ENCODE measurements at places on chromosomes 13 and 19.

DNA sequence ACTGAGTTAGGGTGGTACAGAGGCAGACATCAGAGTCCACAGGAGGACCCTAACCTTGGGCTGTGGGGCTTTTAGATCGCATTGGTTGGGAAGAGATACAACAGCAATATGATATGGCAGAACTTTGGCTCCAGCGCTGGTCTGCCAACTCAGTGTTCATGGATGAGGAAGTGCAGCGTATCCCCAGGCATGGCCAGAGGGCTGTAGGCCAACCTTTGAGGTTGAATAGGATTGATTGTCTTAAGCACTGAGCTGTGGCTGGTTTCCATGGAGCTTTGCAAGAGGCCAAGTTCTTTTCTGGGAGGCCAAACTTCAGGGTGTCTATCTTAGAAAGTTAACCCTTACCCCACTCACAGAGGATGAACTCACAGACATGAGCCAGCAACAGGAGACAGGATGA is 144.1 kb upstream of the TMTC4 start:
- no peak for DNase-seq

- DNase-seq, result no peak
These were observed 21.0 kb downstream of the FBXL12 start for GRCh38 chr19:9797871-9798270.

DNA sequence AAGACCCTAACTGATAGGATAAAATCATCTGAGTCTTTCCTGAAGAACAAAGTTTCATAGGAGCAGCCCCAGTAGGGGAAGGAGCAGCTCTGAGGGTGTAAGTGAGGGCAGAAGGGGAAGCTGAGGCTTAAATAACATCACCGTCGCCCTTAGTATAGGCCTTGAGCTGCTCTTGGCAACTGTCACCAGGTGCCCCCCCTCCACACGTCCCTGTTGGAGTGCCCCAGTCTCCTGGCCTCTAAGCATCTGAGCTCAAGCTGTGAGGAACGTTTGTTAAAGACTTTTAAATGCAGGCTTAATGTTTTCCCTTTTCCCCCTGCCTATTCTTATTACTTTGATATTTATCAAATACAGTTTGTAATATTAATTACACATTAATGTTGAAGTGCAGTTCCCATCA is 170.6 kb downstream of the ZIC5 start:
- DNase-seq, result peak; percentile 65

GRCh38 chr13:85284349-85284748 is 514.9 kb downstream of the SLITRK6 start:
- no peak for DNase-seq

GRCh38 chr13:95137096-95137495 is 164.2 kb downstream of the ABCC4 start:
- DNase-seq, result no peak

GRCh38 chr13:28147495-28147894 is 9.2 kb downstream of the PAN3 start:
- no peak for DNase-seq

GRCh38 chr19:48501494-48502349 is 9.9 kb downstream of the LMTK3 start:
- peak; percentile 100 for DNase-seq

DNA sequence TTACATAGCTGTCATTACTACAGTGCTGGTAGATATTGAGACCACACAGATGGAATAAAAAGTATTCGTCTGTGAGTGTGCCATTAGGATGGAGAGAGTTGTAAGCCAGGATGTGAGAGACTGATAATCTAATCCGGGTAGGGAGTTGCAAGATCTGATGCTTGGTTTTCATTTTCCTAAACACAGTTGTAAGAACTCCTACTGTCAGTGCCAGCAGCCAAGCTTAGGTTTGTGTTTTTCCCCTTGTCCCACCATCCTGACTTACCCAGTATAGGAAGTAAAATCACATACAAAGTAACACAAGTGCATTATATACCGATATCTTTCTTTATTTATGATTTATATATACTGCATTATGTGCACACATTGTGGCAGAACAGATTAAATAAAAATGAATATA is 726.4 kb upstream of the PCDH20 start:
- DNase-seq, result no peak

GRCh38 chr19:9789066-9789465 is 20.5 kb upstream of the ZNF846 start:
- peak; percentile 56 for DNase-seq

DNA sequence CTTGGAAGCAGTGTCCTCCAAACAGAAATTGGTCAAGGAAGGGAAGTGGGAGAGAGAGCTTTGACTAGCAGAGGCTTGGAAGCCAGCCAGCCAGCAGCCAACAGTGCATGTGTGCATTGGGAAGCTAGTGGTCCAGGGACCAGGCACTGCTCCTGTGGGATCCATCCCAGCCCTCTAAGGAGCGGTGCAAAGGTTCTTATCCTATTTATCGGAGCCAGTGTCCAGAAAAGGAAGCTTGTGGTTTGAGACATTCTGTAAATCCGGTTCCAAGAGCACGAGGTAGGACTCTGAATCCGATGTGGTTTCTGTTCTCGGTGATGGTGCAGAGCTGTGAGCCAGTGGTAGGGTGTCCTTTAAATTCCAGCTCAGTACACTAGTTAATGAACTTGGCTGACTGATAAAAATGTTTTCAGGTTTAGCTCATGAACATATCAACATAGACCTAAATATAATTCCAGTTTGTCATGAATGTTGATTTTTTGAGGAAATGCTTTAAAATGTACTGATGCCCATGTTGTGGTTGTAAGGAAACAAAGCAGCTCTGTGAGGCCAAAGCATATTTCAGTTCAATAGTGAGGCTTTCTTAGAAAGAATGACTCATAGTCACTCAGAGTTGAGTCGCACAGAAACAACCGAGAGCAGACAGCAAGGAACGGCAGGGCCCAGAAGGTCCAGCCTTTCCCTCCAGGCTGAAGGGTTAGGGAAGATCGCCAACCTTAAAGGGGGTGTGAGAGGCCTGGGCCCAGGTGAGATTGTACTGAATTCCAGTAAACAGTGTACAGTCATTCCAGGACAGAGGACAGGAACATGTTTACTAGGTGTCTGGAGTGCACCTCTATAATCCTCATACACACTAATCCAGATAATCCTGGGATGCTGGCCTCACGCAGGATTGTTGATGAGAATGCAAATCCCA is 21.5 kb upstream of the GARRE1 start:
- no peak for DNase-seq

- peak; percentile 98 for DNase-seq
These were observed 3.9 kb downstream of the ANKRD24 start for GRCh38 chr19:4186087-4186993.

DNA sequence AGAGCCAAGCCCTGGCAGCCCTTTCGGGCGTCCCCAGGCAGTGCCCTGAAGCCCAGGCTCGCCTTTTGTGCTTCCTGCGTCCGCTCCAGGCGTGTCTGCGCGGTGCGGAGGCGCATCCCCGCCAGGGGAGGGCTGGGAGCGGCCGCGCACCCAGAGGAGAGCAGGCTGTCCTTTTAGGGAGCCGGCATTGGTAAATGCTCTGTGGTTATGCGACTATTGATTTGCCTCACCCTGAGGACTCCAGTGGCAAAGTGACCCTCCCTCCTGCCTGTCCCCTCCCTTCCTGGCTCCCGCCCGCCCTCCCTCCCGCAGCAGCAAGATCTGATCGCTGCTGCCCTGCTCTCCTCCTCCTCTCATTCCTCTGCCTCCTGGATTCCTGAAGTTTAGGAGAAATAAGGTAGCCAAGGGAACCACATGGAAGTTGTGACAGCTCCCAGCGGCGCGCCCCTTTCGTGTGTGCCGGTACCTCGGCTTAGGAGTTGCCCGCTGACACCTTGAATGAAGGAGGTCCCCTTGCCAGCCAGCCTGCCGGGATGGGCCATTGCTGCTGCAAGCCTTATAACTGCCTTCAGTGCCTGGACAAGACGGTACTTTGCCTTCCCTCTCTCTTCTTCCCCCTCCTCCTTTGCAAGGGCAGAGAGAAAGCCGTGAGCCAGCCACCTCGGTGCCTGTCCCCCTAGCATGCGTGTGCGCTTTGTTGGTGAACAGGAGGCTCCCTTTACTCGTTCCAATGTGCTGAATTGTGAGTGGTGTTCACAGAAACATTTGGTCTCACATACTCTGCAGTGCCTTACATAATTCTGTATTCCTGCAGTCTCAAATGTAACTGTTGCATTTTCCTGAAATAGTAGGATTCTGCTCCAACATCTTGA is 166.9 kb downstream of the SLC7A1 start:
- DNase-seq, result peak; percentile 89

- peak; percentile 88 for DNase-seq
These were observed 5.3 kb downstream of the TTYH1 start for GRCh38 chr19:54420383-54421168.

DNA sequence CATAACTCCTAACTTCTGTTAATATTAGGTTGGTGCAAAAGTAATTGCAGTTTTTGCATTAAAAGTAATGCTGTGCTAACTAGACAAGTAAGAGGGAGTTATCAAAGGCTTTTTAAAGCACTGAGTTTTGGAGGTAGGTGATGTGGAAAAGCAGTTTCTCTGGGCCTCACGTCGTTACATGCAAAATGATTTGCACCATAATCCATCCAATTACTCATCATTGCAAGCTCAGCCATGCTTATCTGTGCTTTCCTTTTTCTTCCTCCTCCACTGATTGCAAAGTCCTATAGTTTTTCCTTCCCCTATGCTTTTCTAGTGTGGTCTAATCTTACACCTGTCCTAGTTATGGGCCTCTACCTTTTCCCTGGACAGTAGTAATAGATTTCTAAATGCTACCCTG is 35.4 kb upstream of the INTS6 start:
- DNase-seq, result no peak

- DNase-seq, result no peak
These were observed 517 bp downstream of the GTF2F1 start for GRCh38 chr19:6392221-6393073.

GRCh38 chr13:76976929-76977328 is 15.0 kb upstream of the CLN5 start:
- no peak for DNase-seq

GRCh38 chr19:19227217-19227616 is 15.5 kb downstream of the NCAN start:
- no peak for DNase-seq

GRCh38 chr19:15666883-15667282 is 6.0 kb upstream of the CYP4F12 start:
- no peak for DNase-seq

GRCh38 chr13:44040818-44041100 is 161.1 kb downstream of the LACC1 start:
- DNase-seq, result no peak

GRCh38 chr19:33163481-33163880 is 30.6 kb upstream of the LRP3 start:
- DNase-seq, result peak; percentile 4

- DNase-seq, result no peak
These were observed 1723.6 kb upstream of the PCDH20 start for GRCh38 chr13:63139277-63139676.

DNA sequence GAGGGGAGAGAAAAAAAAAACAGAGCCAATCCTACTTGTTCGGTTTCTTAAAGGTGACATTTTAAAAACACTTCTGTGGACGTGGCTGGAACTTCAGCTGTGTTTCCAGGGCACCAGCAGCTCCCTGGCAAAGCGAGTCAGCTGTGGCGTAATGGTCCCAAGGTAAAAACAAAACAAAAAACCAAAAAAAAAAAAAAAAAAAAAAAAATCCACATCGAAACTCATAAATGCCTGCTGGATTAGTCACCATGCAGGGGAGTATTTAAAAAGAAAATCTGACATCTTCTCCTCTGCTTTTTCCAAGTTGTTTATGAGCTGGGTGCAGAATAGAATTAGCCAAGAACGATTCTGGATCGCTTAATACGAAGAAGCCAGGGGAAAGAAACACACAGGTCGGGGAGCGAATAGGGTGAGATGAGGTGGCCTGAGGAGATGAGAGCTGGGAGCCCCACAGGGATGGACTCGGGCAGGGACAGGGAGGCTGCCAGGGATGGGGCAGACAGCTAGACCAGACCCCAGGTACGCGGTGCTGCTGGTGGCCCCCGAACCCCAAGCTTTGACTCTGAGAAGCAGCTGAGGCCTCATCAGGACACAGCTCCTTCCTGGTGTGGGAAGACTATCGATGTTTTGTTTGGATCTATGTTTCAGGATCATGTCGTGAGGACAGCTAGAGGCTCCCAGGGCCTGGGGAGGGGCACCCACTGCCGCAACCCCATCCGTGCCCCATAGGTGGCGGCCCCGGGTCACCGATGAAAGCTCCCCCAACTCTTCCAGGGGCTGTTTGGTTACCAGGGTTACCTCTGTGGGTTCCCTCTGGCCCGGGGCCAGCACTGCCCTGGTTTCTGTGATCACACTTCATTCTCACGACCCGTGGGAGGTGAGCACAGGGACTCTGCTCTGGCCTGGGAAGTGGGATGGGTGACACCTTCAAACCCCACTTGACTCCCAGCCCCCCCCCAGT is 3.1 kb upstream of the CTXN1 start:
- peak; percentile 92 for DNase-seq

- DNase-seq, result no peak
These were observed 8.0 kb downstream of the FXYD3 start for GRCh38 chr19:35123573-35123972.

DNA sequence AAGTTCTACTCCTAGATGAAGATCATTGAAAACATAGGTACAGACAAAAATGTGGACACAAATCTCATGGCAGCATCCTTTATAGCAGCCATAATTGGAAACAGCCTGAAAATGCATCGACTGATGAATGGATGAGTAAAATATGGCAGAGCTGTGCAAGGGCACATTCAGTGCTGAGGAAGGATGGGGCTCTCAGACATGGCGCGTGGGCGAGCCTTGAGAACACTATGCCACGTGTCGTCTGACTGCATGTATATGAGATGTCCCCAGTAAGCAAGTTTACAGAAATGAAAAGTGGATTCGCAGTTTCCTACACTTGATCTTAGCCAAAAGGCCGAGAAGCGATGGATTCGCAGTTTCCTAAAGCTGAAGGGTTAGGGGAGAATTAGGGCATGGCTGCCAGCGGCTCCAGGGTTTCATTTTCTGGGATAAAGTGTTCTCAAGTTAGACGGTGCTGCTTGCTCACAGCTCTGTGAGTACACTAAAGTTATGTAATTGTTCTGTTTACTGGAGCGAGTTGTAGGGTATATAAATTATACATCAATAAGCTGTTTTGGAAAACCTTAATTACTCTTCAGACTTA is 78.0 kb downstream of the RAB20 start:
- no peak for DNase-seq

DNA sequence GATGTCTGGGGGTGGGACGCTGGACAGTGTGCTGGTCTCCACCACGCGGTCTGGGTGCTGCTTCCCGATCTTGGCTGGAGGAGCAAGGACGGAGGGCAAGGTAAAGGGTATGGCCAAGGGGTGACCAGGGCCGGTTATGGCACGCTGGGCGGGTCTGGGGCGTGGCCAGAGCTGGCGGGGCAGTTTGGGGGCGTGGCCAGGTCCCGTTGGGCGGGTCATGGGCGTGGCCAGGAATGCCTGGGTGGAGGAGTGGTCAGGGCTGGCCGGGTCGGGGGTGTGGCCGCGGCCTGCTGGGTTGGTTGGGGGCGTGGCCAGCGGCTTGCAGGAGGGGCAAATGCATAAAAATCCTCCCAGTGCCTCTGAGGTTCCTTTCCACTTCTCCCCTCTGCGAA is 19.2 kb downstream of the GPX4 start:
- peak; percentile 97 for DNase-seq

DNA sequence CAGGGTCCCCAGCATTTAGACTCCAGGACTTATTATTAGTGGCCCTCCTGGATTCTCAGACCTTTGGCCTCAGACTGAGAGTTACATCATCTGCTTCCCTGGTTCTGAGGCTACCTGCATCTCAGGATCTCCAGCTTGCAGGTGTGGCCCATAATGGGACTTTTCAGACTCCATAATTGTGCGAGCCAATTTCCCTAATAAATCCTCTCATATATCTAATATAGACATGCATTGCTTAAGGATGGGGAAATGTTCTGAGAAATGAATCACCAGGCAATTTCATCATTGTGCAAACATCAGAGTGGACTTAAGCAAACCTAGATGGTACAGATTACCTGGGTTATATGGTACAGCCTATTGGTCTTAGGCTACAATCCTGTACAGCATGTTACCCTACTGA is 116.5 kb upstream of the FBXL3 start:
- no peak for DNase-seq

Data from endodermal cell (in vitro differentiated cells).